ENCODE measurements at places on chromosomes 13 and 19. TPM values are rescaled to one million over a fixed set of nuclear protein-coding genes. Genes with fewer than 3 reads are reported as not detected.

DNA sequence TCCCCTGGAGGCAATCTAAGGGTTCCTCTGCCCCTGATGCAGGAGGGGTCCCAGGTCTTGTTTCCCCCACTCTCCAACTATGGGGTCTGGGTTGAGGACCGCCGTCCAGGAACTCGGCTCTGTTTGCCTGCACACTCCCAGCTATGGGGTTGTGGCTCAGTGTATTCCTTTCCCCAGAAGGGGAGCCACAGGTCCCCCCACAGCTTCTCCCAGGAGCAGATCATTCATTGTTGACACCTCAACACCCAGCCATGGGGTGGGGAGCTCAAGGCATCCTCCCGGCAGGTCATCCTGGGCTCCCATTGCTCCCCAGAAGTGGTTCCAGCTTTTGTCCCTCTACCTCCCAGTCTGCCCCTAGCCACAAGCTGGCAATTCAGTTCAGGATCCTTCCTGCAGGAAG, 975 bp downstream of the ZNF358 start:
- peak; percentile 13 for DNase-seq

Gene PRTN3
- total RNA-seq = not detected

DNA sequence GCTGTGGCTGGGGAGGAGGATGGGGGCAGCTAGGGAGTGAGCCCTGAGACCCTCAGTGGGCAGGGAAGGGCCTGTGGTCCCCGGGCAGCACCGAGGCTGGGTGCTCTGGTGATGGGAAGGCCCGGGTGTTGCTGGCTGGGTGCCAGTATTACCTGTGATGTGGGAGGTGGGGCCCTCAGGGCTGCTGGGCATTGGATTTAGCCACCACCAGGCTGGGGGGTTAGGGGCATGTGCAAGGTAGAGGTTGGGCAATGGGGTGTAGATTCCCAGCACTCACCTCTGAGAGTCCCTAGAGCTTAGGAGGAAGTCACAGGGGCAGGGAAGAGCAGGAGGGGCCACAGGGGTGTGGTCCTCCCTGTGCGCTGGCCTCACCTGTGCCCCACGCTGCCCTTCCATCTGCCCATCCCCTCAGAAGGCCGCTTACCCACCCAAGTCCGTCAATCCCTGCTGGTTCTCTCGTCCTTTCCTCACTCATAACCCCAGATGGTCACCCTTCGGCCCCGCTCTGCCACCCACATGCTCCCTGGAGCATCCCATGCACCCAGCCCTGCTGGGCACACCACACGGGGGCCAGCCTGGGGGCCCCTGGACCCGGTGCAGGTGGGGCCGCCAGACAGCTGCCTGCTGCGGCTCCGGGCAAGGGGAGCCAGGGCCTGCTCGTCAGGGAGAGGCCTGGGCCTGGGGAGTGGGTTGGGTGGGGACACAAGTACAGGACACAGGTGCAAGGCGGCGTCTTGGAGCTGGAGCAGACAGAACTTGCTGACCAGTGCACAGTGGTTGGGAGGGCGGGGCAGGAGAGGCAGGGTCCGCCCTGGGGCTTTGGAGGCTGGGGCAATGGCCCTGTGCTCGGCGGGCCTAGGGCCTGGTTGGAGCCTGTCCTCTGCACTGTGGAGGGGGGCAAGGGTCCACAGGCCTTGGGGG, 12.5 kb downstream of the EPN1 start:
- DNase-seq = peak; percentile 26

GRCh38 chr13:33058776-33059327, 42.6 kb downstream of the KL start:
- DNase-seq = no peak

DNA sequence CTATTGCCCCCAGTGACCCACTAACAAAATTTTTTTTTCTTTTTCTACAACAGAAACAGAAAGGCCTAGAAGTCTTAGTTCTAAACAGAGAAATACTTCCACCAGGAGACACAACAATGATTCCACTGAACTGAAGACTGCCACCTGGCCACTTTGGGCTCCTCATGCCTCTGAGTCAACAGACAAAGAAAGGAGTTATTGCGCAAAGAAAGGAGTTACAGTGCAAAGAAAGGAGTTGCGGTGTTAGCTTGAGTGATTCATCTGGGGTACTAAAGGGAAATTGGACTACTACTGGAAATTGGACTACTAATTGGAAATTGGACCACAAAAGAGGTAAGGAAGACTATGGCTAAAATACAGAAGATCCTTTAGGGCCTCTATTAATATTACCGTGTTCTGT, 116.6 kb downstream of the PCDH17 start:
- no peak for DNase-seq

- DNase-seq = no peak
Observed at GRCh38 chr19:37991176-37991835, 84.3 kb downstream of the SIPA1L3 start.

Gene ZNF682
- total RNA-seq = 6.3 TPM

GRCh38 chr19:3109491-3109890, 15.3 kb downstream of the GNA11 start:
- DNase-seq = peak; percentile 38

DNA sequence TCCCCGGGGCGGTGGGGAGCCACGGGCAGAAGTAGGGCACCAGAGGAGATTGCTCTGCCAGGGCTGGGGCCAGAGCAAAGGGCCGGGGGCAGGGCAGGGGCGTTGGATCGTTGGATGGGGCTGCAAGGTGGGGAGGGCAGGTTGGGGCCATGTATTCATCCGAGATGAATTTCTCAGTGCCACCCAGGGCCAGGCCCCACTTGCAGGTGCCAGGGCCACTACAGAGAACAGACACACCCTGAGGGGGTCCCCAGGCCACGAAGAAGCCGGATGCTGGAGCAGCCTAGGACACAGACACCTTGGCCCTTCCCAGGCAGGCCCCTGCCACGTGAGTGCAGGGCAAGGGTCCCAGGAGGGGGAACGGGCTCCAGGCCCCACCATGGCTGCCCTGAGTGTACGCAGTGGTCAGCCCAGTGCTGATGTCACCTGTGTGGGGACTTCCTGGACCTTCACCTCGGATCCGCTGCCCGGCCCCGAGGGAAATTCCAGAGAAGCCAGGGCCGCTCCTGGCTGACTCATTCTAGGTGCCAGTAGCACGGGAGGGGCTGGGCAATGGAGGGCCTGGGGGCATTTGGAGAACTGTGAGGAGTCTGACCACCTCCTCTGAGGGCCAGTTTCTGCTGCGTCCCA, 9.6 kb upstream of the SBNO2 start:
- no peak for DNase-seq

Gene RFPL4A
- total RNA-seq = not detected

Gene NDUFA13
- total RNA-seq = 1,367 TPM

DNA sequence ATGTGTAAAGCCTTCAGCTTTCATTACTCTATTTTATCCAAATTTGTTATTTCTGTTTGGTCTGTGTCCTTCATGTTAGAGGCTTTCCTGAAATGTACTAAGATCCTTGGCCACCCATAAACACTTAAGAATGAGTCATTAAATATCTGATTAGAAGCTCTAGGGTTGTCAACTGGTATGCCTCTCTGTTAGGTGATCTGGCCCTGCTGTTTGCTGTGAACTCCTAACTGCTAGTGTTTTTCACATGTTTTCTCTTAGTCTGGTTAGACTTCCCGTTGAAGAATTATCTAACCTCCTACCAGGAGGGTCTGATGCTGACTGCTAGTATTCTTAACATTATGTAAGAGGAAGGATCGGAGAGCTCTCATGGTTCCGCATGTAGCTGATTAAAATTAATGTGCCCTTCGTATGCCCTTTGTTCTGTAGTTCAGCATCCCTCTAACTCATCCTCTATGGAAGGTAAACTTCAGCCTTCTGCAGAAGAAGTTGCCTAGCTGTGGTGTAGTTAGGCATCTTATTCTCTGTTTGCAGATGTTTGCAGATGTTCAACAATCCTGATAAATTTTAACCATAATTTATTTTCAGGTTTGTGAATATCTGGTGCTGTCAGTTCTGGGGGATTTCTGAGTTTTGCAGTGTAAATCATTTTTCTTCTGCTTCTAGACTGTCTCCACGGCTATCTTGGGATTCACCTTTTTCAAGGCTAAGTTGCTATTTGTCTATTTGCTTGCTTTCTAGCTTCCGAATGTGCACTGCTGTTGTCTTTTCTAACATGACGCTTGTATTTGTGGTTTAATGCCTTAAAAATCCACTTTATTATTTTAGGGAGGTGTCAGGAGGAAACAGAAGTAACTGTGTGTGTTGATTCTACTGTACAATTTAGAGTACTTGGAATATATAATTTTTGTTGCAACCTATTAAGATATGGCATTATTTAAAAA, 207.2 kb upstream of the SPRY2 start:
- no peak for DNase-seq

GRCh38 chr19:40089462-40089861, 1.3 kb downstream of the ZNF780A start:
- no peak for DNase-seq

Gene ETHE1
- 14.7 TPM for total RNA-seq

Gene FPR3
- total RNA-seq = 4.0 TPM

- DNase-seq = no peak
Observed at GRCh38 chr13:101941095-101941783, 460.6 kb downstream of the FGF14 start.

DNA sequence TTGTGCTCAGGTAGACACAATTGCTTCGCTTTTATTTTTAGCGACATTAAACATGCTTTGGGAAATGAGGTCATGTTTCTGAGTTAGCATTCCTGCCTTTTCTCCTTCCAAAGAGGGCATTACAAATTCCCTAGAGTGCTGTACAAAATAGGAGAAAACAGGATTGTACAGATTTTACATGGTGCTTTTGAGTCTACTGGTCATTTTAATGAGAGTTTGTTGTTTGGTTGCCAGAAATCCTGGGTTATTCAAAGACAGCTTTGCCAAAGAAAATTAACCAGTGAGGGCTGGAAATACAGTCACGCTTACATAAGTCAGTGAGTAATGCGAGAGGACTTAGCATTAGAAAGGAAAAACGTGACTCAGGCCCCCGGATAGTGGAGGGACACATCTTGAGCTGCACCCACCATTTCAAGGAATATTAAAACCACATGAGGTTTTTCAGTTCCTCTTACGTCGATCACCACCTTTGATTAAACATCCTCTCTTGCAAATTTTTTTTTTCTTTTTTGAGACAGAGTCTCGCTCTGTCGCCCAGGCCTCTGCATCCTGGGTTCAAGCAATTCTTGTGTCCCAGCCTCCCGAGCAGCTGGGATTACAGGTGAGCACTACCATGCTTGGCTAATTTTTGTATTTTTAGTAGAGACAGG, 55.4 kb downstream of the SACS start:
- no peak for DNase-seq

Gene LHB
- total RNA-seq = not detected

- DNase-seq = no peak
Observed at GRCh38 chr19:30590596-30591229, 218.5 kb downstream of the ZNF536 start.

DNA sequence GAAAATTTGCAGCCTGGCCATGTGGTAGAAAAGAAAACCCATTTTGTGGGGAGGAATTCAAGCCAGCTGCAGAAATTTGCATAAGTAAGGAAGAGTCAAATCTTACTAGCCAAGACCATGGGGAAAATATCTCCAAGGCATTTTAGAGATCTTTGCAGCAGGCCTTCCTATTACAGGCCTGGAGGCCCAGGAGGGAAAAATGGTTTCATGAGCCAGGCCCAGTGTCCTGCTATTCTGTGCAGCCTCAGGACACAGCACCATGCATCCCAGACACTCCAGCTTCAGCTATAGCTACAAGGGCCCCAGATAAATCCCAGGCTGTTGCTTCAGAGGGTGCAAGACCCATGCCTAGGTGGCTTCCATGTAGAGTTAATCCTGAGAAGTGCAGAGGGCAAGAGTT, 1590.1 kb upstream of the PRR20A start:
- DNase-seq = no peak

DNA sequence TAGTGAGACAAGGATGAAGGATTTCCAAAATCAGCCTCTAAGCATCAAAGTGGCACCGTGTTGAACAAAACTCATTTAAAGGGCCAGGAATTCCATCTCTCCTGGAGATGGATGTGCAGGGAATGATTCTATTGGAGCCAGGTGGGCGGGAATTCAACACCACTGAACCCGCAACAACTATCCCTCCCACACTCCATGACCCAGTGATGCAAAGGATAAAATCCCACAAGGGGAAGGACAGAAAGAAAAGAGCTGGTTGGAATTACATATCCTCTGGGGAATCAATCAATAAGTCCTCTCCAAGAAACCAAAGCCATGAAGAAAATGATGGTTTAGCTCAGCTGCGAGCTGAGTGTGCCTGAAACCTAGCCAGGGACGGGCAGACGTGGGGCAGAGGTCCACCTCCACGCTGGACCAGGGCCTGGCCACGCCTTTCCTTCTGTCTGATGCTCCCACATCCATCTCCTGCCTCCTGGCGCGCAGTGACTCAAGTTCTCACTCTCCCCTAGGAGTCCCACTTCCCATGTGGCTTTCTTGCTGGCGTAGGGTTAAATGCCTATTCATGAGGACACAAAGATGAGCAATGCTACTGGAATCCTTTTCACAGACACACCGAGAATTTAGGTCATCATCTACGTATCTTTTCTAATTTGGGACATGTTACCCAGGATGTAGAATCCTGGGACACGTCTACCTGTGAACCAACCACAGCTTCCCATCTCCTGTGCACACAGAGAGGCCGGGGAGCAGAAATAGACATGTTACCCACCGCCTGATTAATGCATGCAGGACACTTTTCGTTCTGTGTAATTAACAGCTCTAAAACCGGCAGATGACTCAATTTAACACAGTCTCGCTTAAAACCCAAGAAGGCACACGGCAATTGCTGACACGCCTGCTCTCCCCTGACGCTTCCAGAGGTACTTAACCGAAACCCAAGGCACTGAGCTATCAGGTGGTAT, 48.6 kb downstream of the PEPD start:
- no peak for DNase-seq

GRCh38 chr13:27034678-27035111, 136.9 kb downstream of the USP12 start:
- DNase-seq = no peak

DNA sequence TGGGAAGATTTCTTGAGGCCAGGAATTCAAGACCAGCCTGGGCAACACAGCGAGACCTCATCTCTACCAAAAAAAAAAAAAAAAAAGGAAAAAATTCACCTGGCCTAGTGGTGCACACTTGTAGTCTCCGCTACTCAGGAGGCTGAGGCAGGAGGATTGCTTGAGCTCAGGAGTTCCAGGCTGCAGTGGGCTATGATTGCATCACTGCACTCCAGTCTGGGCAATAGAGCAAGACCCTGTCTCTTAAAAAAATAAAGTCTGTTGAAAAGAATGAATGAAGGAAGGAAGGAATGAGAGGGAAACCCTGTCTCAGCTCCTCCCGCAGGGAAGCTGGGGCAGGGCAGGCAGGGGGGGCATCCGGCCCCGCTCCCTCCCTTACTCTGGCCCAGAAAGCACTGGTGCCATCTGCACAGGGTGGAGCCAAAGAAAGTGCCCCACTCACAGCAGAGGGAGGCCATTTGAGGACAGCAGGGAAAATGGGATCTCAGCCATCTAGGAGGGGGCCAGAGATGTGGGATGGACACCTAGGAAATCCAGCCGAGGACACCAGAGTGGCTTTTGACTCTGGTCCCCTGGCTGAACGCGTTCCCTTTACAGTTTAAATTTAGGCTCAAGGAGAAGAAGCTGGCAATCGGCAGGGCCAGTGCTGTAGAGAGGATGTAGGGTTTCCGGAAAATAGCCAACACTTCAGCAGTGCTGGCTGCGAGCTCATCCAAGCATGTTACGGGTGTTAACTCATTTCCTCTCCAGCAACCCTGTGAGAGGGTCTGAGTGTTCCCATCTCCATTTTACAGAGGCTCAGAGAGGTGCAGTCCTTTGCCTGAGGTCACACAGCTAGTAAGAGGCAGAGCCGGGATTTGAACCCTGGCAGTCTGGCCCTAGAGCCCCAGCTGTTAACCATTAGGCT, 3.6 kb upstream of the HPN start:
- DNase-seq = no peak

- peak; percentile 74 for DNase-seq
Observed at GRCh38 chr13:20924758-20925394, 22.3 kb upstream of the XPO4 start.
